ENCODE measurements at places on chromosomes 1 and 21. TPM values are rescaled to one million over a fixed set of nuclear protein-coding genes. Genes with fewer than 3 reads are reported as not detected.

- no peaks in the 10 kb centered on the region for H3K4me1 ChIP-seq
- H3K27ac ChIP-seq, result no peak overlapping the region
- peaks cover 5% of the 10 kb centered on the region for H3K27me3 ChIP-seq
- no peak overlapping the region for H3K4me3 ChIP-seq
- H3K36me3 ChIP-seq, result no peaks in the 10 kb centered on the region
These were observed 156.2 kb downstream of the TPR start for GRCh38 chr1:186218654-186219352.

The GBP2 gene
- 157 TPM for total RNA-seq

DNA sequence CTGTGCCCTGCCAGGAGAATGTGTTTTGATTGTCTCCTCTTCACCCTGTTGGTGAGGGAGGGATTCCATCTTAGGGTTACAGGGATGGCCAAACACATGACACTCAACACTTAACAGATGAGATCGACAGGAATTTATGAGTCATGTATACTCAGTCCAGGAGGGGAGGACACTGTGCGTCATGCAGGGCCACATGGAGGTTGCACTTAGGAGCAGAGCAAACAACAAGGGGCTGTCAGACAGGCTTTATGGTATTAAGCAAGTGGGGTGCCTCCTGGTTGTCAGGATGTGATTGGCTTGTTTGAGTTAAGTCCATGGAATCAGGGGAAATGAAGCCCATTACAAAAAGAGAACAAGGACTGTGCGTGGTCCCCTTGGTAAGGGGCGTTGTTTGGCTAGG is 26.9 kb downstream of the EDARADD start:
- H3K27me3 ChIP-seq, result no peaks in the 10 kb centered on the region
- H3K4me1 ChIP-seq, result peaks cover 9% of the 10 kb centered on the region
- H3K4me3 ChIP-seq, result no peak overlapping the region
- no peaks in the 10 kb centered on the region for H3K36me3 ChIP-seq
- no peak overlapping the region for H3K27ac ChIP-seq
- no peak for DNase-seq

The FAM72B gene
- 26.9 TPM for total RNA-seq

The PGLYRP3 gene
- not detected for total RNA-seq

The LELP1 gene
- total RNA-seq, result not detected

- DNase-seq, result peak; percentile 88
- H3K27me3 ChIP-seq, result peaks cover 18% of the 10 kb centered on the region
- H3K4me1 ChIP-seq, result peaks cover 28% of the 10 kb centered on the region
- H3K36me3 ChIP-seq, result no peaks in the 10 kb centered on the region
These were observed at the start of gene CNN3 for GRCh38 chr1:94926915-94927404. Gene CNN3 (minus strand): TSS chr1:94927110. CDS start chr1:94926894, 216 bp downstream.

- H3K4me3 ChIP-seq, result peak overlapping the region; percentile 42
- peaks cover 74% of the 10 kb centered on the region for H3K4me1 ChIP-seq
- no peaks in the 10 kb centered on the region for H3K27me3 ChIP-seq
- DNase-seq, result no peak
- peaks cover 95% of the 10 kb centered on the region for H3K36me3 ChIP-seq
These were observed 20.9 kb downstream of the CD55 start for GRCh38 chr1:207342332-207342731.

GRCh38 chr1:226679853-226680516 is 59.1 kb downstream of the ITPKB start:
- peak; percentile 79 for DNase-seq
- peak overlapping the region; percentile 90 for H3K27ac ChIP-seq
- H3K36me3 ChIP-seq, result peaks cover 37% of the 10 kb centered on the region
- H3K4me3 ChIP-seq, result peak overlapping the region; percentile 79
- H3K4me1 ChIP-seq, result peaks cover 97% of the 10 kb centered on the region
- no peaks in the 10 kb centered on the region for H3K27me3 ChIP-seq

GRCh38 chr1:167090314-167090942 is at the start of gene GPA33:
Gene GPA33 (minus strand): TSS chr1:167090377. CDS start chr1:167090287, 90 bp downstream.
- H3K36me3 ChIP-seq, result peaks cover 5% of the 10 kb centered on the region
- no peak for DNase-seq
- no peaks in the 10 kb centered on the region for H3K27me3 ChIP-seq
- peaks cover 16% of the 10 kb centered on the region for H3K4me1 ChIP-seq

DNA sequence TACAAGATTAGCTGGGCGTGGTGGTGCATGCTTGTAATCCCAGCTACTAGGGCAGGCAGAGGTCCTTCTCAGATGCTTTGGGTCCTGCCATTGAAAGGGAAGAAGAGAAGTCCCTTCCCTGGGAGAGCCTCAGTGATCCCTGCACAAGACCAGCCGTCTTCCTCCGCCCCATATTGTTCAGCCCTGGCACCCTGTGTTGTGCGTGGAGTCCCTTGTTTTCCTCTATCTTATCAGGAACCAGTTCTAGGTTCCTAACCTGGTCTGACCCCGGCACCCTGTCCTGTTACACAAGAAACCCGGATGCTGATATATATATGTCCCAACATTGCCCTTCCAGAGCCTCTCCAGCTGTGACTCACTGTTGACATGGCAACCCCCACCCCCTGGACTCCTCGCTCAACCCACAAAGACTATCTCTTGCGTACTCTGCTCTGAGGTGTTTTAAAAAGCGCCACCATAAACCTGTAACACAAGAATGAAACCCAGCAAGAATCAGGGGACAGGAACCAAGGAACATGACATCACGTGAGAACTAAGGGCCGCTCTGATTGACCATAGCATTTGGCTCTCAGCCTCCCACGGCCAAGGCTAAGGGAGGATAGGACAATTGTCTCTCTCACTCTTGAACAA is 4.8 kb downstream of the MX2 start:
- DNase-seq, result no peak
- no peaks in the 10 kb centered on the region for H3K27me3 ChIP-seq
- no peak overlapping the region for H3K27ac ChIP-seq
- peaks cover 27% of the 10 kb centered on the region for H3K36me3 ChIP-seq
- H3K4me3 ChIP-seq, result no peak overlapping the region

GRCh38 chr1:166322470-166322869 is 155.7 kb upstream of the FAM78B start:
- no peak overlapping the region for H3K27ac ChIP-seq
- H3K4me3 ChIP-seq, result no peak overlapping the region
- DNase-seq, result no peak
- no peaks in the 10 kb centered on the region for H3K36me3 ChIP-seq

The IL6R gene
- total RNA-seq, result 2.4 TPM

The IFNLR1 gene
- 7.3 TPM for total RNA-seq

- no peaks in the 10 kb centered on the region for H3K27me3 ChIP-seq
- no peaks in the 10 kb centered on the region for H3K4me1 ChIP-seq
- peaks cover 14% of the 10 kb centered on the region for H3K36me3 ChIP-seq
These were observed 23.2 kb downstream of the ERRFI1 start for GRCh38 chr1:8002921-8003320.

- H3K27ac ChIP-seq, result no peak overlapping the region
- no peaks in the 10 kb centered on the region for H3K4me1 ChIP-seq
- H3K36me3 ChIP-seq, result no peaks in the 10 kb centered on the region
These were observed 186.5 kb upstream of the CSF3R start for GRCh38 chr1:36669262-36669661.

GRCh38 chr1:67294836-67295617 is 12.6 kb upstream of the IL12RB2 start:
- no peak overlapping the region for H3K4me3 ChIP-seq
- DNase-seq, result no peak
- H3K4me1 ChIP-seq, result peaks cover 8% of the 10 kb centered on the region
- peaks cover 3% of the 10 kb centered on the region for H3K36me3 ChIP-seq
- peaks cover 32% of the 10 kb centered on the region for H3K27me3 ChIP-seq

DNA sequence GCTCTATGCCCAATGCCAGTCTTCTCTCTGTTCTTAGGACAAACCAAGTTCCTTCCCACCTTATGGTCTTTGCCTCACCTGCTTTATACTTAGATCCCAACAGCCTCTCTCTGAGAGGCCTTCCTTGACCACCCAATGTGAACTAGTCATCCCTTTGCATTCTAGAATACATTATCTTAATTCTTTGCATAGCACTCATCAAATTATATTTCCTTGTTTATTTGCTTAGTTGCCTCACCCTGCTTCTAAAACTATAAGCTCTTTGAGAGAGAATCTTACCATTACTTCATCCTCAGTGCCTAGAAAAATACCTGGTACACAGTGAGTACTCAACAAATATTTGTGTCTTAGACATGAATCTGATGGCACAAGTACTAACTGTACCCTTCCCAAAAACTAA is 8.0 kb downstream of the PIGP start:
- H3K27ac ChIP-seq, result no peak overlapping the region
- peaks cover 3% of the 10 kb centered on the region for H3K4me1 ChIP-seq
- H3K27me3 ChIP-seq, result no peaks in the 10 kb centered on the region

The RNF186 gene
- not detected for total RNA-seq

All from activated naive CD8-positive, alpha-beta T cell treated with anti-CD3 and anti-CD28 coated beads for 36 hours (primary cell).